ENCODE measurements at places on chromosomes 13 and 19. TPM values are rescaled to one million over a fixed set of nuclear protein-coding genes. Genes with fewer than 3 reads are reported as not detected.

DNA sequence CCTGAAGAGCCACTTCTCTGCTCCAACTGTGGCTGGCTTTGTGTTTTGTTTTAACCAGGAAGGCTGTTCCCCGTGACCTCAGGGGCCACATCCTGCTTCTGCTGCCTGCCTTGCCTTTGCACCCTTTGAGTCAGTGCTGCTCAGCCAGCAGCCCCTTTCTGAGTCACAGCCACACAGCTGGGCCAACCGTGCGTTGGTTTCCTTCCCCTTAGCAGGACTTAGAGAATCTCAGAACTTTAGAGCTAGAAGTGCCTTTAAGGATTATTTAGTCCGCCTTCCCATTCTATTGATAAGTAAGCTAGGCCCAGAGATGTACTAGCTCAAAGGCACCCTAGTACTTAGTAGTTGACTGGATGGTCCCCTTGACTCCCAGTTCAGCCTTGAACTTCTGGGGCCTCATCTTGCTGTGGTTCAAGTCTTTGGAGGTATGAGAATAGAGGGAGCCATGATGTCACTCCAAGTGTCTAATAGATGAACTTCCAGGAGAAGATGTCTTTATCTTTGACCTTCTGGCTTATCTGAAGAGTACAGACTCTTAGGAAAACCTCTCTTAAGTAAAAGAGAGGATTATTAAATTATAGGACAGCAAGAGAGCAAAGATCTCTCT lies 8.0 kb downstream of the RGCC start:
- DNase-seq, result no peak

- no peak for DNase-seq
Observed at GRCh38 chr19:18057557-18057956, 29.2 kb downstream of the IL12RB1 start.

- no peak for DNase-seq
Observed at GRCh38 chr13:94902722-94903407, 190.5 kb upstream of the SOX21 start.

Gene CYP4F22
- 0.21 TPM for total RNA-seq

Gene SIGLEC6
- total RNA-seq, result not detected

DNA sequence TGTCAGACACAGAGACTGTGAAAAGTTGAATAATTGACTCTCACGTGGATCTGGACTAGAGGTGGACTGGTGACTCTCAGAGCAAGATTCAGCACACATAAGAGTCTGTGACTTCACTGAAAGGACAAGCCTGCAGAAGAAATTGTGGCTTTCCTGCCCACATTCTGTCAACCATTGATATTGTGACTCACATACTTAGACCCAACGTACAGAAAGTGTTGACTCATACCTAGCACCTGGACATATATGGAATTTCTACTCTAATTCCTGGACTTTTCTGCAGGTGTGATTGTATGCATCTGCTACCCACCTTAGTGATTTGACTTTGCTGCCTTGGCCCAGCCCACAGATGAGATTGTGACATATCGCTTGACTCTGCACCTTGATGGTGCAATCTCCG lies 15.6 kb upstream of the ZNF730 start:
- no peak for DNase-seq

DNA sequence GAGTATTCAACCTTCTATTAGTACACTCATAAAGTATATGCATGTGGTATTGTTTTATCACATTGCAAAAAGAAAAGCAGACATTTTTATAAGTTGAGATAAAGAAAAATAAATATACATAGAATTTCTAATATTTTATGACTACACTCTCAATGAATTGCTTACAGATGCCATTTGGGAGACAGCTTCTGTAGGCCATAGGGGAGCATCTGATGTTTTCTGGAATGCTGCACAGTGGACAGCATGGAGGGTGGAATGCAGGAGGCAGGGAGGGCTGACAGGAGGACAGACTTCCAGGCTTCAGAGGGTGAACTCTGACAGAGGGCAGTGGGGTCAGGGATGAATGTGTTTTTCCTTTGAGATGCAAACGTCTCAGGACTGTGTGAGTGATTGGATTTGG lies 45.8 kb downstream of the MIPEP start:
- no peak for DNase-seq

GRCh38 chr13:114328595-114328994 lies 14.3 kb downstream of the CHAMP1 start:
- no peak for DNase-seq

DNA sequence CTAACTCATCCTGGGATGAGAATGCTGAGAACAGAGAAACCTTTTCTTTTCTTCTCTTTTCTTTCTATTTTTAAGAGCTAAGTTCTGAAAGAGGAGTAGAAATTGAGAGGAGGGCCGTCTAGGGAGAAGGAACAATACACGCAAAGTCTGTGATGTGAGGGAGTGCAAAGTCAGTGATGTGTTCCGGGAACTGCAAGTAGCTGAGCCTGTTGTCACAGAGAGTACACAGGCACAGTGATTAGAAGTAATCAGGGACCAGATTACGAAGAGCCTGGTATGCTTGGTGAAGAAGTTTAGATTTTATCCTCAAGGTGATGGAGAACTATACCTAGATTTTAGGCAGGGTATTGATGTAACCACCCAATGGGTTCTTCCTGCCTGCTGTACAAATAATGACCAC lies 32.0 kb upstream of the CXCL17 start:
- DNase-seq, result no peak

GRCh38 chr13:112723771-112724170 lies 33.9 kb downstream of the ATP11A start:
- no peak for DNase-seq

- DNase-seq, result no peak
Observed at GRCh38 chr13:42021851-42022250, 26.6 kb upstream of the DGKH start.

Gene KLF2
- total RNA-seq, result 3.5 TPM

DNA sequence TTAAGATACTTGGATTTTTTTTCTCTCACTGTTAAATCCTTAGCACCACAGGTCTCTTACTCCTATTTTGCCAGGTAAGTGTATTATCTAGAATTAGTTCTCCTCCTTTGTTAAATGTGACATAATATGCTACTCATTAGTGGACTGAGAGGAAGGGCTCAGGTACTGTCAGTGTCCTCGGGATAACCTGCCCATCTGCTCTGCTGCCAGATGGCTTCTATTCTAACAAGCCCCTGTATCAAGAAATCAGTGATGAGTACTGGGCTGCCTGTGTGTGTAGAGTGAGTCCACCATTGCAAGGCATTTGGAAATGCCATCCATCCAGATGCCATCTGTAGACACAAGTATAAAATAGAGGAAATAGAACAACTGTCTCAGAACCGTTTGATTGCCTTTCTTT lies 209.6 kb downstream of the ATP8A2 start:
- no peak for DNase-seq

GRCh38 chr19:47434088-47434487 lies 14.8 kb upstream of the MEIS3 start:
- no peak for DNase-seq

- no peak for DNase-seq
Observed at GRCh38 chr13:33996636-33997035, 178.7 kb downstream of the RFC3 start.

Data from Panc1 (cell line).